AG09309 (cell line): ENCODE measurements at places on chromosomes 12 and 14.

- DNase-seq = no peak
Measured at GRCh38 chr12:21350975-21351374, 16.3 kb upstream of the SLCO1A2 start.

- DNase-seq = no peak
Measured at GRCh38 chr12:72035625-72036024, 97.0 kb downstream of the TPH2 start.

GRCh38 chr14:31770271-31770670 is 209.1 kb downstream of the NUBPL start:
- DNase-seq = no peak

DNA sequence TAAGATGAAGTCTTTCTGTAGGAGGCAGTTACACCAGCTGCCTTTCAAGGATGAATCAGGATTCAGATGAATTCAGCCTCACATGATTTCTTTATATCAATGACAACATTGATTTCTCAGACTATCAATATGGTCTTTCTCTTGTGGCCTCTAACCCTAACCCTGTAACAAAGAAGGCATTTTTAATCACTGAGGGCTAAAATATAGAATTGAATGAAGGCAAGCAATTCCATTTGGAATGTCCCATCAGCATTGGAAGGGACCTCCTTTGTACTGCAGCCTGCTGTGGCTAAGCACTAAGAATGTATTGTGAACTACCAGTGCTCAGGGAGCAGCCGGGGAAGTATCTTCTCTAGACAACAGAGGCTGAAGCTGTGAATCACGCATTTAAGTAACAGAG is 90.6 kb upstream of the FRMD6 start:
- no peak for DNase-seq

DNA sequence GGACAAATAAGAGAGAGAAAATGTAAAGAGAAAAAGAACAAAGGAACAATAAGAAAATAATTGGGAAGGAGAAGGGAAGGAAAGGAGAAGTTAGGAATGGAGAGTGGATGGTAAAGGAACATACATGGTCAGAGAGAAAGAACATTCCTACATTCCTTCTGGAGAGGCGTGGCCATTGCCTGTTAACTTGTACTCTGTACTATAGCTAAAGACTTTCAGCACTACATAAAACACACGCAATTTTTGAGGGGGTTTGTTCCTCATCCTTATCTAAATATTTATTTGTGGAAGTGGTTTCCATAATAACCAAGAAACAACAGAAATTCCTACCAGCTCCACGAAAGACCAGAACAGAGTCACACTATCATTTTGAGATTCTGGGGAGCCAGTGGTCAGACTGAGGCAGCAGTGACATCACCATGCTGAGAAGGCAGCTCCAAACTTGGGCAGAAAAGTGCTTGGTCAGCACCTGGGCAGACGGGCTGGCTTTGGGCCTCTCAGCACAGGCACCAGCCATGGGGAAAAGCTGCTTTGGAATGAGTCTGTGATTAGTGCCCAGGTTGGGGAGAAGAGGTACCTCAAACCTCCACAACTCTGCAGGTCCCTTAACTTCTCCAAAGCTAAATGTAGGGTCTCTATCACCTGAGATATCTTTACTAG is 125.9 kb upstream of the NTF3 start:
- no peak for DNase-seq

DNA sequence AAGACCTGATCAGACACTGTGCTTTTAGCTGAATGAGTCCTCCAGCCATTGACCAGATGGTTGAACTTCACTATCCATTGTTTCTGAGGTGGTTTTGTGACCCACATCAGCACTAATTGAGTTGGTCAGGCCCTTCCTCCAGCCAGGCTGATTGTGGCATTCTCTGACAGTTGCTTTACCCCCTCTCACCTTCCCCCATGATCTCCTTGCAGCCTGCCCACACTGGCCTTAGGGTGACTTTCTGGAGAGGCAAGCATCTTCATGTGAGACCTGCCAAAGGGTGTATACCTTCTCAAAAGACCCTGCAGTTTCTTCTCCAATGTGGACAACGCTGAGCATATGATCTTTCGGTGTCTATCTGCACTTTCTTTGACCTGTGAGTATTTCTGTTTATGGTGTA is 83.9 kb downstream of the GPATCH2L start:
- no peak for DNase-seq

DNA sequence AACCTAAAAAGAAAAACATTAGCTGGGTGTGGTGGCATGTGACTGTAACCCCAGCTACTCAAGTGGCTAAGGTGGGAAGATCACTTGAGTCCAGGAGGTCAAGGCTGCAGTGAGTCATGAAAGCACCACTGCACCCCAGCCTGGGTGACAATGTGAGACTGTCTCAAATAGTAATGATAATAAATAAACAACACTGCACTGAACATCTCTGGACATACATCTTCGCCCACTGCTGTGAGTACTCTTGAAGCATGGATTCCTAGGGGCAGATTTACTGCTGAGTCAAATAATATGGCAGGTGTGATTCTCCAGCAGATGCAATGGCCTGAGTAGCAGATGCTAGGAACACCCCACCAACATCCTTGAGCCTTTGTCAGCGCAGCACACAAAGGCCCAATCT is 23.6 kb downstream of the ABCB9 start:
- DNase-seq = no peak

- DNase-seq = no peak
Measured at GRCh38 chr12:95437565-95437964, 36.4 kb upstream of the METAP2 start.

- no peak for DNase-seq
Measured at GRCh38 chr14:55973285-55973800, 144.9 kb upstream of the PELI2 start.

GRCh38 chr12:104603545-104603973 is 146.8 kb downstream of the CHST11 start:
- no peak for DNase-seq

- DNase-seq = no peak
Measured at GRCh38 chr12:93563807-93564538, 8.5 kb upstream of the SOCS2 start.
